ENCODE measurements at places on chromosomes 4 and X. TPM values are rescaled to one million over a fixed set of nuclear protein-coding genes. Genes with fewer than 3 reads are reported as not detected.

The BRS3 gene
- total RNA-seq, result not detected

The CSN1S1 gene
- not detected for total RNA-seq

The PLAC8 gene
- 23.3 TPM for total RNA-seq

The HTRA3 gene
- not detected for total RNA-seq

The MAGEB10 gene
- not detected for total RNA-seq

- no peak for DNase-seq
Measured at GRCh38 chrX:127726227-127726626, 326.0 kb downstream of the ACTRT1 start.

GRCh38 chr4:117560329-117560728, 474.0 kb upstream of the NDST3 start:
- DNase-seq, result no peak

GRCh38 chr4:88143504-88143903, 14.9 kb downstream of the ABCG2 start:
- no peak for DNase-seq

DNA sequence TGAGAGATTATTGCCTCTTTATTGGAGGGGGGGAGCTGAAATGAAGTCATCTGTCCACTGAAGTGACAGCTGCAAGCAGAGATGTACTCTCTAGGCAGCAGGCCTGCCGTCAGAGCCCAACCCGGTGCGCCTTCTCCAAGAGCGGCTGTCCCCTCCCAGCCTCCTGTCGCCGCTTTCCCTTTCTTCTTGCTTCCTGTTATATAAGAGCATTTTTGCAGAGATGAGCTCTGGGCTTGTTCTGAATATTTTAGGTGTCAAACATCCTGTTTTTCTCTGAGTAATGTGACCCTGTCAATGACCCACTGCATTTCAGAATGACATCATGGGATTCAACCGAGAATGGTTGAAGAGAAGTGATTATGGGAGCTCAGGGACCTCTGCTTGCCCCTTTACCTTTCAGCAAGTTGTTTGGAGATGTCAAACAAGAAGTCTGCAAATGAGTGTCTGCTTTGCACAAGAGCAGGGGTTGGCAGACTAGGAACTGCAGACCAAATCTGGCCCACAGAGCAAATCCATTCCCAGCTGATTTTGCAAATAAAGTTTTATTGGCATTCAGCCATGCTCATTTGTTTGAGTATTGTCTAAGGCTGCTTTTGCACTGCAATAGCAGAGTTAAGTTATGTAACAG, 79.9 kb downstream of the SLC9A6 start:
- no peak for DNase-seq

GRCh38 chr4:46124773-46125413, 1.0 kb upstream of the GABRG1 start:
- DNase-seq, result no peak

- DNase-seq, result no peak
Measured at GRCh38 chr4:153067376-153067775, 131.3 kb downstream of the FHDC1 start.

- no peak for DNase-seq
Measured at GRCh38 chrX:54482839-54483593, 13.0 kb downstream of the FGD1 start.

- no peak for DNase-seq
Measured at GRCh38 chr4:101103381-101104142, 243.8 kb downstream of the PPP3CA start.

DNA sequence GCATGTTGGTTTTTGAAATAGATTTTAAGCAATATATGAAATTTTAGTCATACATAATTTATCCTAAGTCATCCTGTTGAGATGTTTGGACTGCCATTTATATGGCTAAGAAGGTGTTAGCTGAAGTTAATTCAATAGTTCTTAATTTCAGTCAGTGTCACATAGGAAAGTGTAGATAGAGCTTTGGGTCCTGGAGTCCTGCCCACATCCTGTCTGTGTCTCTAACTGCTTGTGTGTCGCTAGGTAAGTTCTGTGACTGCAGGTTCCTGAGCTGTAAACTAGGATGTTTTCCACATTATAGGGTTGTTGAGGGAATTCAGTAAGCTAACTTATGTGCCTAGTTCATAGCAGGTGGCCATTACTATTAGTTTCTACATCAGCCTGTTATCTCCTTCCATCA, 20.7 kb downstream of the OFD1 start:
- DNase-seq, result no peak

- no peak for DNase-seq
Measured at GRCh38 chr4:903066-904046, 28.8 kb downstream of the GAK start.

DNA sequence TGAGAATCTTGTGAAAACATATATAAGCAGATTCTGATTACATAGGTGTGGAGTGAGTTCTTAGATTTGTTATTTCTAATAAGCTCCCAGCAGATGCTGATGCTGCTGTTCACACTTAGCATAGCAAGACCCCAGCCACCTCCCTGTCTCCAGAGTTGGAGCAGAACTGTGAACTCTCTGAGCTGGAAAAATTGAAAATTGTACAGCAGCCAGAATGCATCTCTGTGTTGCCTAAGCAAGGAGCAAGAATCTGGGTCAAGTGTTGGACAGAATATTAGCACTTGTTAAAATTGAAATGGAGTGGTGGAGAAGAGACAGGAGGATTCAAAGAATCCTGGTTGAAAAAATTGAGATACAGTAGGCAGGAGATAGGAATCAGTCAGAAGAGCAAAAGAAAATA, 146.6 kb upstream of the FAM47C start:
- DNase-seq, result no peak

DNA sequence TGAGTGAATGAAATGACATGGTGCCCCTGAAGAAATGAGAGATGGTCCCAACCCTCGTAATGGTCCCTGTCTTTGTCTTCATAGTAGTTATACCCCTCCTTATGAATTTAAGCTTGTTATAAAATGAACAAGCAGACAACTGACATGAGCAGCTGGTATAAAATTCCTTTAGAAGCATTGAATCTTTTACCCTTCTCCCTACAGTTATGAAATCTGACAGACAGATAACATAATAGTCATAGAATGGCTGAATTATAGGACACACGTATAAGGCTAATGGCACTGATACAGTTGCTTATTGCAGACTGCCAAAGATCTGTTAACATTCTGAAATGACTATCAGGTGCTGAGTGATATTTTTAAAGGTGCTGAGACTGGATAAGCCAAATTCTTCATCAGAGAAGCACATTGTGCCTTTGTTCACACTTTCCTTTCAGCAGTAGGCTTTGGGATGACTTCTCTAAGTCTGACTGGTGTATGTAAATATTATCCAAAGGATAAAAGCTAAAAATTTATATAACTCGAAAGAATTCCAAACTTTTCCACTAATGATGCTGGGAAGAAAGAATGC, 47.4 kb upstream of the PDGFC start:
- DNase-seq, result no peak

DNA sequence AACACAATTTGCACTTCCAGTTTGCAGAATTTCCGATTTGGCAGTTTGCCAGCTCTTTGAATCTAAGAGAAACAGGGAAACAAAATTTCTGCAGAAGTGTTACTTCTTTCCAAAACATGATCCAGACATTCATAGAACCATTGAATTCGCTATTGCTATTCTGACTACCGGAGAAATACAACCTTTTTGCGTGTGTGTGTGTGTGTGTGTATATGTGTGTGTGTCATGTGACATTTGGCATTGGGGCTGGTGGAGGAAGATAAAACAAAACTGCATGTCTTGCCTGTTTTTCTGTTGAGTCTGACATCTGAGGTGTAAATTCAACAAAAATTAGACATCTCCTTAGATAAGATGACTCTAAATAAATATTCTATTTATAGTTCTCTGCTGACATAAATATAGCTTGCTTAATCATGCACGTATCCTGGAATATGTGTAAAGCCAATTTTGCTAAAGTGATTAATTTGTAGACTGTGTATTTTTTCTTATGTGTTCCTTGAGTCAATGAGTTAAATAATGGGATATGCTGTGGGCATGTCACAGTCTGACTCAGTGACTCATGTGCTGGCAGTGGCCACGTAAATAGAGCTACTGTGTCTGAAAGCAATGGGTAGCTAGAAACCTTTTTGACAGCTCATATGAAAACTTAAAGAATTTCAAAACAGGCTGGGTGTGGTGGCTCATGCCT, 98.9 kb downstream of the HPGD start:
- no peak for DNase-seq

DNA sequence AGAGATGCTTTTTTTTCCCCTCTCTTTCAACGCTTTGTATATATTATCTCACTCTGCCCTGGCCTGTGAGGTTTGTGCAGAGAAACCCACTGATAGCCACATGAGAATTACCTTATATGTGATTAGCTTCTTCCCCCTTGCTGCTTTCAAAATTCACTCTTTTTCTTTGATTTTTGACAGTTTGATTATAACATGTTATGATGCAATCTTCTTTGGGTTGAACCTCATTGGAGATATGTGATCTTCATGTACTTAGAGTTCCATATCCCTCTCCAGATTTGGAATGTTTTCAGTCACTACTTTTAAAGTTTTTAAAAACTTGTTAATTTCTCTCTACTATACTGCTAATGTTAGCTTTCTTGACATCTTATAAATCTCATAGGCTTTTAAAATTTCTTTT, 479.5 kb upstream of the AGA start:
- DNase-seq, result no peak
